Temporal lobe (tissue), 4 donors: ENCODE measurements at places on chromosomes 13 and 19. TPM values are rescaled to one million over a fixed set of nuclear protein-coding genes. Genes with fewer than 3 reads are reported as not detected.

APOC1 gene
- 3.4 TPM for total RNA-seq

FUT6 gene
- total RNA-seq = not detected

NAXD gene
- total RNA-seq = 22.1 TPM

ZNF793 gene
- total RNA-seq = 34.9 TPM

POGLUT2 gene
- 7.9 TPM for total RNA-seq

MAB21L1 gene
- total RNA-seq = 0.49 TPM

CASP14 gene
- not detected for total RNA-seq

CGB1 gene
- total RNA-seq = not detected

IFNL1 gene
- total RNA-seq = not detected

CGB5 gene
- total RNA-seq = not detected

MYPOP gene
- 0.98 TPM for total RNA-seq

LYPD5 gene
- total RNA-seq = 2.7 TPM
